Adipocyte (in vitro differentiated cells): ENCODE measurements at places on chromosomes 7 and 10.
A peak's percentile ranks its signal among the peaks of the same experiment; 100 is the strongest.

DNA sequence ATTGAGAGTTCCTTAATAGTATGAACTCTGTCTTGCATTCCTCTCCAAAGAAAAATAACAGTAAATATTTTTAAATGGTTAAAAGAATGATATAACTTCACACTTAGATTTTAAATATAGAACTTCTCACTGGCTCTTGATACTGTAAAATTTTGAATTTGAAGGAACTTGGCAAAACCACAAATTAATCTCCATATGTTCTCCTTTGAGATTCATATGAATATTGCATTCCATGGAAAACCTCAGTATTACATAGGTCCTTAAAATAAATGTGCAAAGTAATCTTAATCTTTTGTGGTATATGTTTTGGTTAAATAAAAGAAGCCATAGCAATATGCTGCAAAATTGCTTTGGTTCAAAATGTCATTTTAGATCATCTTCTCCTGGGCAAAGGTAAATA lies 1137.6 kb upstream of the LRRTM3 start:
- no peak for DNase-seq

DNA sequence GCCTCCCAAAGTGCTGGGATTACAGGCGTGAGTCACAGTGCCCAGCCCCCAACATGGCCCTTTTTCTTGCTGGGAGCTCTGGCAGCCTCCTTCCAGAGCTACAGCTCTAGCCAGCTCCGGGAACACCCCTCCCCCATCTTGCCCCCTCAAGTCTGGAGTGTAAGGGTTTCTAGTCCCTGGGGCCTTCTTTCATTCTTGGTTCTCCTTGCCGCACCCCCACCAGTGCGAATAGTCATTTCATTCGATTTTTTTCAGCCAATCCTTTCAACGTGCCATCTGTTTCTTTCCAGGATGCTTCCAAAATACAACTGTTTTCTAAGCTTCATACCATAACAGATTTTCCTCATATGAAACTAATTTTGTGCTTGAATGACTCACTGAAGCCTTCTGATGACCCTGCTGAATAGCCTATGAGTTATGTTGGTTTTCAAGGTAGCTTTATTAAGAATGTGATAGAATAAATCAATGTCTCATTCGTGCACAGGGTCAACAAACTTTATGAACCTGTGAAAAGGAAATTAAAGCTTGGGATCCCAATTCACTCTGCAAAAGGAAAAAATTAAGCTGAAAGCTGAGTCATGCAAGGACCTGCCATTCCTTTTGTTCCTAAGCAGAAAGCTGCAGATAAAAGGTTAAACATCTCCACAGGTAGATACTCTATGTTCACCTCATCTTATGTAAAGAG lies 38.6 kb downstream of the CDC14C start:
- no peak for DNase-seq

GRCh38 chr10:130799532-130799931 lies 512.0 kb downstream of the TCERG1L start:
- no peak for DNase-seq

DNA sequence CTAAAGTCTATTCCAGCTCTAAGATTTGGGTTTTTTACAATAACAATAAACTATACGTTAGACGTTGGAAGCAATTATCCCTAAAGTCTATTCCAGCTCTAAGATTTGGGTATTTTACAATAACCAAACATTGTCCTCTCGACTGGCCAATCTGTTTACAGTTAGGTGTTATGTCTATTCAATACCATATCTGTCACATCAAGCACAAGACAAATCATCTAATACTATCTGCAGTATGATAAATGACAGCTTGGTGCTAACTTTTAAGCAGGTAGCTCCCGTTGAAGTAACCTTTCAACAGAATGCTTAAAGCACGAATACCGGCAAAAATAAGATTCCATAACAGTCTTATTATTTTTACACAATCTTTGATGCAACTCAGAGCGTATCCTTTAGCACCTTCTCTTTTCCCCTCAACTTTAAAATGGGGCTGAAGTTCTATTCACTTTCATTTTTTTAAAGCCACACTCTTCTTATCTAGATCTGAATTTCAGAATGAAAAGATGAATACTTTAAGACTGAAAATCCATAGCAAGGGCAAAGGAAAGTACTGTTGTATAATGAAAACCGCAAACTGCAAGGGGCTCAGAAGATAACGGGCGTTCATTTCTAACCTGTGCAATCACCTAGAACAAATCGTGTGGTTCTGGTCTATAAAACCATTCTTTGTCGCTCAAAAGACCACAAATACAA lies 925 bp downstream of the H2AZ2 start:
- peak; percentile 43 for DNase-seq

- no peak for DNase-seq
These were observed 216.1 kb upstream of the ZMIZ1 start for GRCh38 chr10:78852466-78853240.

GRCh38 chr10:124532106-124532641 lies 70.6 kb downstream of the LHPP start:
- DNase-seq, result peak; percentile 20

GRCh38 chr10:54550016-54550415 lies 251.0 kb downstream of the PCDH15 start:
- DNase-seq, result no peak

GRCh38 chr7:150412518-150413488 lies 33.7 kb downstream of the ZNF775 start:
- no peak for DNase-seq
